SJSA1 (cell line): ENCODE measurements at places on chromosomes 2 and 18. TPM values are rescaled to one million over a fixed set of nuclear protein-coding genes. Genes with fewer than 3 reads are reported as not detected.

KANSL1L gene
- total RNA-seq = 17.7 and 32.9 TPM in 2 replicates

ZEB2 gene
- 40.0 and 48.0 TPM in 2 replicates for total RNA-seq

COBLL1 gene
- 8.4 and 10.6 TPM in 2 replicates for total RNA-seq

BBS5 gene
- total RNA-seq = 3.4 and 4.3 TPM in 2 replicates

LINC00305 gene
- not detected in 2 replicates for total RNA-seq

KATNAL2 gene
- 0.18 and 0.56 TPM in 2 replicates for total RNA-seq

DSC3 gene
- total RNA-seq = 13.9 and 20.0 TPM in 2 replicates

TLX2 gene
- not detected in 2 replicates for total RNA-seq

CCDC74B gene
- total RNA-seq = 0.34 and 7.2 TPM in 2 replicates

- no peak for DNase-seq
- H3K4me1 ChIP-seq = no peaks in the 10 kb centered on the region
- H3K4me3 ChIP-seq = no peak overlapping the region
- H3K27ac ChIP-seq = no peak overlapping the region
- no peaks in the 10 kb centered on the region for H3K27me3 ChIP-seq
Measured at GRCh38 chr2:204022550-204022949, 86.0 kb downstream of the ICOS start.

GRCh38 chr2:69939722-69940121 is 21.7 kb downstream of the ASPRV1 start:
- no peak for DNase-seq
- H3K36me3 ChIP-seq = peaks cover 41% of the 10 kb centered on the region
- peaks cover 10% of the 10 kb centered on the region for H3K4me1 ChIP-seq
- no peak overlapping the region for H3K27ac ChIP-seq

DNA sequence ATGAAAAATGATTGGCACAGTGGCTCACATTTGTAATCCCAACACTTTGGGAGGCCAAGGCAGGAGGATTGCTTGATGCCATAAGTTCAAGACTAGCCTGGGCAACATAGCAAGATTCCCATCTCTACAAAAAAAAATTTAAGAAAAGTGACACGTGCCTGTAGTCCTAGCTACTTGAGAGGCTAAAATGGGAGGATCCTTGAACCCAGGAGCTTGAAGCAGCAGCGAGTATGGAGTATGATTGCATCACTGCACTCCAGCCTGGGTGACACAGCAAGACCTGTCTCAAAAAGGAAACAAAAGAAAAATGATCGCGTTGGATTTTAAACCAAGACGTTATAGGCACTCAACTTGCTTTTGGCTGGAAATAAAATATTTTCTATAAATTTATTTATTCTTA is 37.8 kb upstream of the CREB1 start:
- H3K4me1 ChIP-seq = peaks cover 18% of the 10 kb centered on the region
- H3K4me3 ChIP-seq = no peak overlapping the region
- H3K36me3 ChIP-seq = no peaks in the 10 kb centered on the region
- no peak overlapping the region for H3K27ac ChIP-seq

- no peak for DNase-seq
- no peaks in the 10 kb centered on the region for H3K27me3 ChIP-seq
- H3K4me3 ChIP-seq = peak overlapping the region; percentile 75
- peaks cover 4% of the 10 kb centered on the region; the same call in 1 of the 2 replicates for H3K36me3 ChIP-seq
Measured at GRCh38 chr18:57802213-57803102, 657 bp downstream of the ATP8B1 start.

GRCh38 chr2:85354286-85355072 is at the start of the genes ELMOD3 and RETSAT:
Gene ELMOD3 (plus strand): TSS chr2:85354769. CDS start chr2:85357199, 2,430 bp downstream.
Gene RETSAT (minus strand): TSS chr2:85354528. CDS start chr2:85354507, 21 bp downstream.
- peak within 1 kb of the TSS; percentile 53 for H3K27ac ChIP-seq
- H3K27me3 ChIP-seq = no peaks in the 10 kb centered on the region
- H3K4me1 ChIP-seq = peaks cover 19% of the 10 kb centered on the region

- no peak overlapping the region for H3K4me3 ChIP-seq
- DNase-seq = peak; percentile 74
- H3K36me3 ChIP-seq = no peaks in the 10 kb centered on the region
Measured at GRCh38 chr2:96241900-96242611, 23.7 kb downstream of the TMEM127 start.

GRCh38 chr18:55910296-55910695 is 322.3 kb upstream of the TCF4 start:
- H3K27ac ChIP-seq = no peak overlapping the region
- peaks cover 49% of the 10 kb centered on the region for H3K4me1 ChIP-seq
- DNase-seq = no peak

GRCh38 chr18:38301621-38302020 is 736.0 kb upstream of the CELF4 start:
- H3K27ac ChIP-seq = no peak overlapping the region
- no peaks in the 10 kb centered on the region for H3K4me1 ChIP-seq
- no peaks in the 10 kb centered on the region for H3K27me3 ChIP-seq
- H3K36me3 ChIP-seq = no peaks in the 10 kb centered on the region

- H3K4me1 ChIP-seq = no peaks in the 10 kb centered on the region
- H3K27ac ChIP-seq = no peak overlapping the region
- no peak overlapping the region for H3K4me3 ChIP-seq
Measured at GRCh38 chr2:78757640-78758039, 267.9 kb upstream of the REG3G start.

- H3K27ac ChIP-seq = no peak overlapping the region
- no peaks in the 10 kb centered on the region for H3K36me3 ChIP-seq
- DNase-seq = no peak
- H3K4me3 ChIP-seq = no peak overlapping the region
- no peaks in the 10 kb centered on the region for H3K4me1 ChIP-seq
Measured at GRCh38 chr2:204183608-204184007, 247.0 kb downstream of the ICOS start.

GRCh38 chr2:47070155-47070919 is 84.8 kb downstream of the STPG4 start:
- peaks cover 75% of the 10 kb centered on the region for H3K4me1 ChIP-seq
- H3K4me3 ChIP-seq = no peak overlapping the region
- peaks cover 25% of the 10 kb centered on the region for H3K36me3 ChIP-seq

DNA sequence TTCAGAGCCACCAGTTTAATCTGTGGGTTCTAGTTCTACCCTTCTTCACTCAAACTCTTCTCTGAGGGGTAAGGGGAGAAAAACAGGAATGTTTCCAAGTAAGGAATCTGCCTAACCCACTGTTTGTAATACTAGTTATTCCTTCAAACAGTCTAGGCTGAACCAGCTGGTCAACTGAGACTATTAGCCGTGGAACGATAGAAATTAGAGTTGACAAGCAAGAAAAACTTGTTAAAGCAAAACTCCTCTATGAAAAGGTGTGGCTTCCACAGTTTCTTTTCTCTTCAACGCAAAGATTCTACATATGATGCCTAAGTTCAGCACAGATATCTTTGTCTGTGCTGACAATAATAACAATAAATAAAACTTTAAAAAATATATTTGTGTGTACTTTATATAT is 11.5 kb downstream of the PAIP2B start:
- H3K36me3 ChIP-seq = no peaks in the 10 kb centered on the region
- peaks cover 11% of the 10 kb centered on the region for H3K27me3 ChIP-seq
- H3K4me1 ChIP-seq = no peaks in the 10 kb centered on the region
- H3K4me3 ChIP-seq = no peak overlapping the region
- DNase-seq = no peak

GRCh38 chr2:17540093-17540812 is at the start of gene VSNL1:
Gene VSNL1 (plus strand): TSS chr2:17540696. CDS start chr2:17592075, 51,379 bp downstream.
- DNase-seq = peak; percentile 68
- peak within 1 kb of the TSS; percentile 42 for H3K4me3 ChIP-seq
- H3K27ac ChIP-seq = no peak within 1 kb of the TSS
- H3K4me1 ChIP-seq = peaks cover 15% of the 10 kb centered on the region; the same call in 1 of the 2 replicates
- peaks cover 30% of the 10 kb centered on the region for H3K27me3 ChIP-seq
- H3K36me3 ChIP-seq = no peaks in the 10 kb centered on the region

GRCh38 chr18:70621710-70622109 is 332.9 kb downstream of the SOCS6 start:
- DNase-seq = no peak
- H3K4me1 ChIP-seq = no peaks in the 10 kb centered on the region
- no peaks in the 10 kb centered on the region for H3K36me3 ChIP-seq
- H3K4me3 ChIP-seq = no peak overlapping the region
- H3K27me3 ChIP-seq = no peaks in the 10 kb centered on the region
